Fibroblast of upper back skin (primary cell): ENCODE measurements at places on chromosomes 6 and 20.

DNA sequence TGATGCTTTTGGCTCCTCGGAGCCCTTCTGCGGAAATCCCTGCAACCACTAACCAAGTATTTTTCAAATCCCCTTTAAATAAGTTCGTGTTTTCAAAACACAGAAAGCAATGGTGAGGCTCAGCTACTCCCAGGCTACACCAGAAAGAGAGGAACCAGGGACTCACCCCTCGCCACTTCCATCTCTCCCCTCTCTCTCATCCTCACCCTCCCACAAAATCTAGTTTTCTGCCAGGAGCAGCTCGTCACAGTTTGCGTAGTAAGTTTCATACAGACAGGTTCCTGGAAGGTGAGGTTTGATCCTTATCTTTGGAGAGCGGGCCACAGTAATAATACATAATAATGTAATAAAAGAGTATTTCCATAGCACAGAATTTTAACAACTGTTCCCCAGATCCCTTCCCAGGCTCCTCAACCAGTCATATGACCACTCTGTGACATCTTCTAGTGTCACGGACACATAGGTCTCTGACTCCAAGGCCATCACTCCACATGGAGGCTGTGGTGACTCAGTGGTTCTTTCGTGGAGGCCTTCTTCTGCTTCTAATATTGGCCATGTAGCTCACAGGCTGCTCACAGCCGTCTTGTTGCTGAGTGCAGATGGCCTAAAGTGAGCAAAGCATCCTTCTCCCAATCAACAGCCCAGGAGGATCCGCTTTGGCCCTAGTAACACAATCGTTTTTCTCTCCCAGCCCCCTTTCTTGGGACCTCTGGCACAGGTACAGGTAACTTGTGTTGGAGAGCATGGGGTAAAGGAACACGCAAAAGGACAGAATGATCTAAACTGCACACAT is 295.7 kb downstream of the CDC5L start:
- DNase-seq = no peak

- DNase-seq = no peak
Observed at GRCh38 chr6:100022847-100023246, 28.8 kb upstream of the MCHR2 start.

DNA sequence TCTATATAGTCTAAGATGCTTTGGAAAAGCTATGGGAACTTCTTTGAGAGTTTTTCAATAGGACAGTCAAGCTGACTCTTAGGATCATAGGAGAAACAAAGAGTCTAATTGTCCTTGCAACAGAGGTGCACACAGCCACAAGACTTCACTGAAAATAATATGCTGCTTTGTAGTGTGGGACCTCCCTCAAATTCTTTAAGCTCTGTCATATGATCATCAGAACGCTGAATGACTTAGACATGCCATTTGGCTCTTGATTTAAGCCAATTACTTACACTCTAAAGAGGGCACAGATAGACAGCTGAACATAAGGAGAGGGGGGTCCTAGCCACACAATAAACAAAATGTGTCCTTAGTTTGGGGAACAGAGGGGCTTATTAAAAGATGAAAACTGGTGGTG is 818.7 kb upstream of the GJE1 start:
- no peak for DNase-seq

DNA sequence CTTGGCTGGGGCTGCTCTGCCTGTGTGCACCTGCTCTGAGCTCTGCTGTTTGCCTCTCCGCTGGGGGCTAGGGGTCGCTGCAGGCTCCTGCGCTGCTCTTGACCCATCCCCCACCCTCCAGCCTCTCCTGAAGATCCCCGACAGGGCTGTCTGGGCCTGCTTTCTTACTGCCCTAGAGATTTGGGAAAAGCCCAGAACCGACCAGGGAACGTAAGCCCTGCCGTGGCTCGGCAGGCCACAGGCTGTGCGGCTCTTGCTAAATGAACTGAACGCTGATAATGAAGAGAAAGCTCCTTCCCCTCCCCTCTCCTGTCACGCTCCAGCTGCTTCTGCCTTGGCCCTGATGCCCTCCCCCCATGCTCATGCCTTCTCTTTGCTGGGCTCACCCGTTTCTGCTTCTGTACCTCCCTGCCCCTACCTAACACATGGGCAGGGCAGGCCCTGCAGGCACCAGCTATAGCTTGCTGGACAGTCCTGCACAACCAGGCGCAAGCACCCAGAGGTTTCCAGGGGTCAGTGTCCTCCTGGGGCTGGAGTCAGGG is 32.0 kb upstream of the PCMTD2 start:
- peak; percentile 48 for DNase-seq

- DNase-seq = peak; percentile 72
Observed at GRCh38 chr6:139126255-139126654, 8.6 kb upstream of the HECA start.

GRCh38 chr20:3081641-3082040 is 2.9 kb downstream of the AVP start:
- no peak for DNase-seq

DNA sequence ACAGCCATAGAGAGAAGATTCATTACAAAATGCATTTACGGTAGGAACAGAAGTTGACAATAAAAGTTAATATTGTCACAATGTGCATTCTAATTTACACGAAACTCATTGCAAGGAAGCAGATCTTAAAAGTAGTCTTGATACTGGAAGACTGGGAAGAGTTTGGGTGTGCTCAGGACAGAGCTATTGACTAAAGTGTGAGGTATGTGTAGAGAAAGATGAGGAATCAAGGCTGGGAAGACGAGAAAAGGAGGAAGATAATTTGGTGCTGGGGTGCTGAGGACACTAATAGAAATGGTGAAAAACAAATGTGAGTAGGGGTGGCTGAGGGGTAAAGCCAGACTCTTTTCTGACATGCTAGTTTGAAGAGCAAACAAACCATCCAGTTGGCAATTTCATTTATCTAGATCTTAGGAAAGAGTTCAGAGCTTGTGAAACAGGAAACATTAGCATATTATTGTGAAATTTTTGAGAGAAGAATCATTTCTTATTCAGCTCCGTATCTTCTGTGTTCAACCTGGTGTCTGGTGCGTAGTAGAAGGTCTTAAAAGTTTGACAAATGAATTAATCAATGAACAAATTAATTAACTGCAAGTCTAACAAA is 72.7 kb downstream of the ELOVL4 start:
- no peak for DNase-seq

DNA sequence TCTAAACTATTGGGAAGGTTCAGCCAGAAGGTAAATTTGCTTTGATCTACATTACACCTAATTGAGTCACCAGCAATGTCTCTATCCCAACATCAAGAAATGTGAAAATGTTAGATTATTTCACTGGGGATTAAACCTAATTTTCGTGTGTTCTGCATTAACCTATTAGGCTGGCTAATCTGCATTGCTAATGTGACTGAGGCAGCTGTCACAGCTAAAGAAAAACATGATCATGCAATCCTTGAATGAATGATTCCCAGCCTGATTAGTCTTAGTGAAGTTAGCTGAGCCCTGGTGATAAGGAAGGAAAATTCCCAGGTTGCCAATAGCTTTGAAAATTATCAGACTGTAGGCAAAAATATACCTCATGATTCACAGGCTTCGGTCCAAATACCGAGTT is 135.3 kb downstream of the LINC00237 start:
- DNase-seq = no peak

- DNase-seq = no peak
Observed at GRCh38 chr20:24743641-24744040, 205.4 kb upstream of the CST7 start.

DNA sequence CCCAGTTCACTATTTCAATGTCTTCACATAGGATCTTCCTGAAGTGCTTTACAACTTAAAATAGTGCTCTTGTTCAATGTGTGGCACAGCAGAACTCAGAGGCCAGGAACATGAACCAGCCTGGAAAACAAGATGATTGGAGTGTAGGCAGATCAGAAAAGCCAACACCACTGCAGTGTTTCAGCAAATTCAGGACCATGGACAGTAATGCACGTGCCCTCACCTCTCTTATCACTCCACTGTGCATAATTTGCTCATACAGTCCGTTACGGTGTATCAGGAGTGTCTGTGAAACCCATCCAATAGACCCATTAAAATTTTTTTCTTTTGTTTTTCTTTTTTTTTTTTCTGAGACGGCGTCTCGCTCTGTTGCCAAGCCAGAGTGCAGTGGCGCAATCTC is 27.6 kb upstream of the HACE1 start:
- DNase-seq = peak; percentile 50

DNA sequence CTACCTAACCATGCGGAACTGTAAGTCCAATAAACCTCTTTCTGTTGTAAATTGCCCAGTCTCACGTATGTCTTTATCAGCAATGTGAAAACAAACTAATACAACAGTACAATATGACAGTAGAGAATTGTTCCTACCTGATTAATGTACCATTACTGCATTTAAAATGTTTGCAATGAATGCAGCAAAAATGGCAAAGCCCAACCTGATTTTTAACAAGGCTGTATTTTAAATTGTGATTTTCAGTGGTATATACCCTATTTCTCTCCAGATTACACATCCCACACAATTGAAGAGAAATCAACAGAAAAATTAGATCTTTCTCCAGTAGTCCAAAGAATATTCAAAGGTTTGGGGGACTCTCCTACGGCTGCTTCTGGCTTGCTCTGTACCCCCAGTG is 3.3 kb upstream of the PCSK2 start:
- no peak for DNase-seq

DNA sequence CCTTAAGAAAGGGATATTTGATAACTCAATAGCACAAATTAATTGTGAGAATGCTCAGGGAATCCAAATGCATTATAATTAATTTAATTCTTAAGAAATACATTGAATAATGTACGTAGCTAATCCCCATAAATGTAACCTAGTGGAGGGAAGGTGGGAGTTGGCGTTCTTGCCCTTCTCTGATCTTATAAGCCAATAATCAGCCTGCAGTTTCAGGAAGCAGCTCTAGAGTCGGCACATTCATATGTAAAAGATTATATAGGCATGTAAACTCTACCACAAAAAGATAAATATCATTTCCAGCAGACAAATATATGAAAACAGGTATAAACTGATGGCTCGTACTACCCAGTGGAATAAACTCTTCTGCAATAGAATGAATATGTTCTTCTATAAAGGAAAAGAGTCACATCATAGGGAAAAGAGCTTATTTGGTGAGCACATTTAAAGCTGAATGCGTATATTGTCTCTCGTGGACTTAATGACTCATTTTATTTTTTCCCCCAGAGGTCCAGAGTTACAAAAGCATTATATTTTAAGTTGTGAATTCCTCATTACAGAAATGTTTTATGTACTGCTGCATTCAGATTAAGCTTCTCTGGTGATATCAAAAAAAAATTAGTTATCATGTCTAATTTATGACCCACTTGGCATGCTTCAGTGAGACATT is 112.2 kb downstream of the TFAP2A start:
- DNase-seq = no peak

DNA sequence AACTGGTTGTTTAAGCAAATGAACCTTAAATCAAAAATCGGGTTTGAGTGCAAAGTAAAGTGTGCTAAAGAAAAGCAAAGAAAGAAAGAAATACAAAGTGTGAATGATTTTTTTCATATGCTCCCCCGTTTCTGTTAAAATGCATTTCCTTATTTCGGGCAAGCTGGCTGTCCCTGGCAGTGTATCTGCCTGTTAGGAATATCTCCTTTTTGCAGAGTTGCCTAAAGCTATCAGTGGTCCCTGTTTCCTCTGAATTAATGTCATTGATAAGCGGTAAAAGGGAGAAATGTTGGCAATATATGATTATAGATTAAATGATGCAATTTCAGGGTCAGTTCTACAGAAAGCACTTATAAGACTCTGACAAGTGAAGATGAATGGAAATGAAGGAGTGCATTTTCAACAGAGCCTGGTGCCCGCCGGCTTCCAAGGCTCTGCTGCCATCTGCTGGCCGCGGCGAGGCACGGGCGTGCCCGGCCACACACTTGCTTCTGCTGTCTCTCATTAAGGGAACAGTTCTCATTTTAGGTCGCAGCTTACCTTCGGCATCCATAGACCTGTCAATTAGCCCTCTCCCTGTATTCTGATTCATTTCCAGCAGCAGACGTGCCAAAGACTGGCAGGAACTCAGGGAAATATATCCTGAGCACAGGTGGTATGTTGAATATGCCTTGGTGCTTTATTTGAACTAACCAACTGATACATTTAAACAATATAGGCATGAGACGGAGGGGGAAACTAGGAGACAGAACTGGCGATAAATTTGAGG is 381.9 kb downstream of the C6orf118 start:
- peak; percentile 50 for DNase-seq

DNA sequence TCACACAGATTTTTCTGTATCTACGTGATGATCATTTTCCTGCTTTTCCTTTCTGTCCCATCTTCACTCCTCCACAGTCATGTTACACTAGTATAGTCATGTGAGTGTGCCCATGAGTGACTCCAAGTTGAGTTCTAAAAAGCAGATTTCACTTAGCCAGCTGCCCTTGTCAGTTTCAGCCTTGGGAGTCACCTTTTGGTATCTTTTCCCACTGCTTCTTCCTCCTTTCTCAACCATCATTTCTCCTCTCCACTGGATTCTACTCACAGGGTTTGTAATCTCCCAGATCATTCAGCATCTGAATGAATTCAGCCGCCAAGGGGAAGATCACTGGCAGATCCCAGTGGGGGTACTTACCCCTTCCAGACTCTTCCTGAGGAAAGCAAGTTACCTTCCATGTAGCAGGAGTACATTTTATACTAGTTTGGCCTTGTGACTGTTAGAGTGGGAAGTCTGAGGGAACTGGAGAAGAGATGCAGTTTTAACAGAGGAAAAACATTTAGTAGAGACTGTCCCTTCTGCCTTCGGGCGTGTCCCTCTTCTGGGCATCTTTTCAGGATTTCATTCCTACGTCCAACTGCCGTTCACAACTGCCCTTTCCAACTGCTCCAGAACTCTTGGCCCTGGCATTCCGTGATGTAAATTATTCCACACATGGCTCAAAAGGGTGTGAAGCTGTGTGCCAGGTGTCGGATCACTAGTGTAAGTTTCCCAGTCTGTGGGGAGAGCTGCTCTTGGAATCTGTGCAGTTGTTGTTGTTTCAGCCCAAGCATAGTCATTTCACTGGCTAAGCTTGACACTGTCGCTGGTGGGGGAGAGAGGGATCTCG is 38.9 kb downstream of the BICRAL start:
- no peak for DNase-seq

DNA sequence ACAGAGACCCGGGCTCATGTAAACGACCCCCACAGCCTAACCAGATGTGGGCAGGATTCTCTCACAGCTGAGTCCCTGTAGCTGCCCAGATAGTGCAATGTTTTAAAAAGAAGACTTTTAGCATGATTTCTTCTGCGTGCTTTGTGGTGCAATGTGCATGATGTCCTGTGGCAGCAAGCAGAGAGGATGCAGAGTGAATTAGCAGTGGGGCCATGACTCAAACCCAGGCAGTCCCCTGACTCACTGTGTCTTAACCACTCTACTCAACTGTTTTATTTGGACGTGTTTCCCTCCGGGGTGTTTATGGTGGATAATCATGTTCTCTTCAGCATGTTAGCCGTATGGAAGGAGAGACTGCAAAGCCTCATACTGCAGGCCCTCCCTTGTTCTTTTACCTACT is 247.9 kb downstream of the SLC24A3 start:
- peak; percentile 46 for DNase-seq

DNA sequence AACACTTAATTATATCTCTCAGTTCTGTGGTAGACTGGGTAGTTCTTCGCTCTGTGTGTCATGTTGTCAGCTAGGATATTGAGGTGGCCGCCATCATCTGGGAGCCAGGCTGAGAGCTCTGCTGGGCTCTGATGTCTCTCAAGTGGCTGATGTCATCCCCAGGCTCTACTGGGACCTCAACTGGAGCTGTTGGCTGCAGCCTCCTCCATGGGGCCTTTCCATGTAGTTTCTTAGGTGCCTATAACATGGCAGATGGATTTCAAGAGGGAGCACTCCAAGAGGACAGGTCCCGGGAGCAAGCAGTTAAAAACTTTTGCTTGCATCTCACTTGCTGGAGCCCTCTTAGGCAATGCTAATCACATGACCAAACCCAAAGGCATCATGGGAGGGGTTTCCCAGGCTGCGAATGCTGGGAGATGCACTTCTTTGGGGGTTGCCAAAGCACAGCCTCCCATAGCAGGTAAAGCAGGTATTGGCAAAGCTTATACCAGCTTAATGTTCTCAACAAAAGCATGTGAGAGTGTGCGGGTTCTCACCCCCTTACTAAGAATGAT is 129.8 kb downstream of the TMEM242 start:
- no peak for DNase-seq
